Activated naive CD4-positive, alpha-beta T cell treated with anti-CD3 and anti-CD28 coated beads, Interleukin-2, amount 50 U/mL, for 16 hours (primary cell): ENCODE measurements at places on chromosomes 7 and 10.

- DNase-seq, result no peak
These were observed 4.5 kb upstream of the NODAL start for GRCh38 chr10:70445718-70446657.

DNA sequence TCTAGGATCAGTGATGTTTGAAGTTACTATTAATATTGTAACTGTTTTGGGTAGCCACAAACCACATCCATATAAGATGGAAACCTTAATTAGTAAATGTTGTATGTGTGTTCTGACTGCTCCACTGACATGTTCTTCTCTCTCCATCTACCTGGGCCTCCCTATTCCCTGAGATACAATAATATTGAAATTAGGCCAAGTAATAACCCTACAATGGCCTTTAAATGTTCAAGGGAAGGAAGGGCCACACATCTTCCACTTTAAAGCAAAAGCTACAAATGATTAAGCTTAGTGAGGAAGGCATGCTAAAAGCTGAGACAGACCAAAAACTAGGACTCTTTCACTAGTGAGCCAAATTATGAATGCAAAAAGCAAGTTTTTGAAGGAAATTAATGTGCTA is 176.4 kb upstream of the ANK3 start:
- DNase-seq, result no peak

- no peak for DNase-seq
These were observed 161.4 kb downstream of the CCDC3 start for GRCh38 chr10:12839941-12840611.

GRCh38 chr10:97123765-97124164 is 62.0 kb downstream of the SLIT1 start:
- DNase-seq, result no peak

- DNase-seq, result no peak
These were observed 27.3 kb downstream of the EMX2 start for GRCh38 chr10:117569610-117570390.

DNA sequence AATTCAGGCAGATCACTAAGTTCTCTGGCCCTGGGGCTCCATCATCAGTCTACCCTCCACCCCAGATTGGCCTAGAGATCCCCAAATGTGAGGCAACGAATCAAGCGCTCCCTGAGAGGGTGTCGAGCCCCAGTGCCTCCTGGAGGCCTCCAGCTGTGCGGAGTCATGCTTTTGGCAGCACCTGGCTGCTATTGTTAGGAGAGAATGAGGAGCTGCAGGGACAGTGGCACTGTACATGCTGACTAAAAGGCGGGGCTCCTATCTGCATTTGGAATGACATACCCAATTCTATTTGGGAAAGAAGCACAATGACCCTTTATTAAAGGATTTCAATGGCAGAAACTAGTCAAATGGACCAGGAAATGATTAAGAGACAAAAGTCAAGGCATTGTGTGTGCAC is 161.8 kb downstream of the DPY19L1 start:
- DNase-seq, result no peak

DNA sequence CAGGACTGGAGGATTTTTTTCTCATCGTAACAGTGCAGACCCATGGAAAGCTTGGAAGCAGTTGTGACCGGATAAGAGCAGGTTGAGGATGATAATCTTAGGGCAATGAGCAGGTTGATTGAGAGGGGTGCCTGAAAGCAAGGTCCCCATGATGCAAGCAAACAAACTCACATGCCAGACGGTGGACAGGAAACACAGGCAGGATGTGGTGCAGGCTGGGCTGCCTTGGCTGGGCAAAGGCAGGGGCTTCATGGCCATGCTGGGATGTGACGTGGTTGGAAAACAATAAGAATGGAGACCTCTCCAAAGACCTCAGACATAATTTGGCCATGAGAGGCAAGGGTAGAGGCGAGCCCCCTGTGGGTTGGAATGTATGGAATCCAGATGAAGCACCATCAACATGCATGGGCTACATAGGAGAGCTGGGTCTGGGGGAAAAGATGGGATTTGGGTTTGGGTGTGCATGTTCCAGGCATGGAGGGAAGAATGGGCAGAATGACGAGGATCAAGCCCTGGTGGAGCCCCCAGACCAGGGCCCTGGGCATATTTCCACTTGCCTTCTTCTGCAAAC is 58.3 kb downstream of the IKZF1 start:
- no peak for DNase-seq

DNA sequence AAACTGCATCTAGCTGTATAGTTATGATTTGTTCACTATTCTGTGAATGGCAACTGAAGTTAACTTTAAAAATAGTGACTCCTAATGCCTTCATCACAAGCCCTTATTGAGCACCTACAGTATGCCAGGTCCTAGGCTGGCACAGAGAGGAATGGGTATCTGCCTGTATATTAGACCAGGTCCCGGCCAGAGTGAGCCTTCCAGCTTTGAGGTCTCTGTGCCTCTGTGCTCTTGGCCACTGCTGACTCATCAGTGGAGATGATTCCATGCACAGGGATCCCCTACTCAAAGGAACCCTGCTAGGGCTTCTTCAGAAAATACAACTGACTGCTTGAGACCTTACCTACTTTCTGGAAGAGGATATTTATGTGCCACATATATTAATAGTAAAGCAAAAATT is 118.4 kb downstream of the GFRA1 start:
- no peak for DNase-seq

GRCh38 chr7:20506175-20506574 is 109.3 kb upstream of the ABCB5 start:
- no peak for DNase-seq

- no peak for DNase-seq
These were observed 4.8 kb downstream of the ANK3 start for GRCh38 chr10:60384708-60385398.

DNA sequence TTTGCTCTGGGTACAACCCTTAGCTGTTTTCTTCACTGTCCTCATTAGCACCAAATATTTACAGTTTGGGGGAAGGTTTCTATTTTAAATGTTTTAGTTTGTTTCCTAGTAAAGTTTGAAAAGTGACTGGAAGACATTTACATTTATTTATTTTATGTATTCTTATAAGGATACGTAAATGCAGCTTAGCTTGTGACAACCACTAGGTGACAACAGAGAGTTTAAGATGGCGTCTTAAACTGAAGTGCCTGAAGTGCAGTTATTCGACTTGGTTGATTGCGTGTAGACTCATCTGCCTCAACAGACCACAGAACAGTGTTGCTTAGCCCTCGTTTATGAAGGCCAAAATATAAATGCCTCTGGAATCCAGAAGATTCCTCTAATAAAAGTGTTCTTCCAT is 378.2 kb upstream of the MYO3A start:
- DNase-seq, result no peak

GRCh38 chr7:142556740-142557139 is 192.5 kb upstream of the PRSS1 start:
- DNase-seq, result no peak

- no peak for DNase-seq
These were observed 123.7 kb downstream of the TACC2 start for GRCh38 chr10:122112625-122113160.

DNA sequence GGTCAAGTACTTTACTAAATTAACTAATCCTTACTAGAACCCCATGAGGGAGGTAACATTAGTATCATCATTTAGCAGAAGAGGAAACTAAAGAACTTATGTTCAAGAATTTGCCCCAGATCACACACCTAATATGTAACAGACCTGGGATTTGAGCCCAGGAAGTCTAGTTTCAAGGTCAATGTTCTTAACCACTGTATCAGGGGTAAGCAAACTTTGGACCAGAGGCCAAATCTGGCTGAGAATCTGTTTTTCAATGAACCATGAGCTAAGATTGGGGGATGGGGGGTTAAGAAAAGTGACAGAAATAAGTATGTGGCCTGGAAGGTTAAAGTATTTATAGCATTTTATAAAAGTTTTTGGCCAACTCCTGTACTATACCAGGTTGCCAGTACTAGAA is 95.1 kb downstream of the ZNF248 start:
- DNase-seq, result no peak

- DNase-seq, result no peak
These were observed 209.4 kb downstream of the LRMDA start for GRCh38 chr10:75640803-75641202.

DNA sequence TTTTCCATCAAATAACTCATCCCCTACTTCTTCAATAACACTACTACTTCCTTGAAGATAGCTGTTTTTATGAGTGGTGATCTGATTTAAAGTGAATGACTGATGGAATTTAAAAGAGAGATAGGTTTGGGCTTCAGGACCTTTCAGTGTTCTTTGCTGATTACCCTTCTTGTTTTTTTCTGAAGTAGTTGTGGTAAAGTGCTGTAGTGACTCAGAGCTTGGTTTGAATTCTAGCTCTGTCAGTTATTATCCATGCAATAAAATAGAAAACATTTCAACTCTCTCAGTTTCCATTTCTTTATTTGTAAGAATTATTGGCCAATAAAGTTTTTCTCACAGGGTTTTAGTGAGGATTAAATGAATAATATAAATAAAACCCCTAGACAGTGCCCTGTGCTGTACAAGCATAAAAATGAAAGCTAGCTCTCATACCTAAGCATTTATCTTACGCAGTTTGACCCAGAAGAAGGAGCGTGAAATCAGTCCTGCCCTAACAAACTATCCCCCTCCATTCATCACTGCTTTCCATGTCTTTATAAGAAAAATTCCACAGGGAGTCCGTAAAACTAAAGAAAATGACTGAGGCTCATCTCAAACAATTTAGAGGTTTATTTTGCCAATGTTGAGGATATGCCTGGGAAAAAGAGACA is 25.1 kb upstream of the AKAP9 start:
- no peak for DNase-seq

DNA sequence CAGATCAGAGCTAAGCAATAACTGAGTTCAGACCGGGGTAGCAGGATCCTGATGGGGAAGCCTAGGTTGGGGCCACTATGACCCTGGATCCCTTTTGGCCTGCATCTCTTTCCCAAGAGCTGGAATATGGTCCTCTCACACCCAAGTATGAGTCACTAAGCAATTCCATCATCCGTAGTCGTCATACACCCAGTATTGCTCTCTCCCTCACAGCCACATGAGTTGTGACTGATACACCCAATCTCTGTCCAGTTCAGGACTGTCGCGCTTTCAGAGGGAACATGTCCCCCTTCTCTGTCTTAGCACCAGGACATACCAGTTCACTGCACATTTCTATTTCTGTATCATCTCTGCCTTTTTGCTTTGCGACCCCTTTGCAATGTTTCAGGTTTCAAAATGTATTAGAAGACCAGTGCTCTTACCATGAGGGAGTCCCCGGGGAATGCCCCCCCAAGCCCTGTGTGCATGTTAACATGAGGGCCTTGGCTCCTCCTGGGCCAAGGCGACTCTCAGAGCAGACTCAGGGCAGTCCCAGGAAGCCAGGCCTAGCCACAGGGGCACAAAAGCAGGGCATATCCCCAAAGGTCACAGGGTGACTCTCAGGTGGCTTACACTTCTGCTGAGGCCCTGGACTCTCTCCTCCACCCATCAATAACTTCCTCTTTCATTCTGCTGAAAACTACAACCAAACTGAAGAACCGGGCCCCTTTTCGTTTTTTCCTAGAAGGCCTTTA is 75.3 kb upstream of the SAMD8 start:
- no peak for DNase-seq

DNA sequence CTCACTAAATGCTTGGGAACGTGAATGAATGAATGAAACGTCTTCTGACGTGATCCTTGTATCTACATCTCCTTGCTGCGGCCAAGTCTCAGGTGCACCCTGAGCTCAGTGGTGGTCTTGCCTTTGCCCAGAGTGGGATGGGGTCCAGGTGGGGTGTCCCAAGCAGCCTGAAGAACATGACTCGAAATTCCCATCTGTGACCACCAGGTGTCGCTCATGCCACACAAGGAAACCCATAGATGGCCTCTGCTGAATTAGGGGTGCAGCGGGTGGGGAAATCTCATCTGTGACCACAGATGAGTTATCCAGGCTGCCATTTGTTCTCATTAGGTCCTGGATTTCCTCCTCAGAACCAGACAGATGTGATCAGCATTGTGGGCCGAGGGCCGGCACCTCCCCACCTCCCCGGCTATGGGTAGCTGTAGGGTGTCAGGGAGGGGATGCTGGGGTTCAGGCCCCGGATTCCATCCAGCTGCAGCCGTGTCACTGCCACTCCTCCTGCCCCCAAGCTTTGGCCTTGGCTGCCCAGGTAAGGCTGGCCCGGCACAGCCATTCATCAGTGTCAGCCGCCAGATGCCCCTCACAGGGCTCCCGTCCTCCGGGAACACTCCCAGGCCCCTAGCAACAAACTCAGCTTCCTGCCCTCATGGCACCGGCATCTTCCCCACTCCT is 21.0 kb upstream of the GNA12 start:
- peak; percentile 73 for DNase-seq

DNA sequence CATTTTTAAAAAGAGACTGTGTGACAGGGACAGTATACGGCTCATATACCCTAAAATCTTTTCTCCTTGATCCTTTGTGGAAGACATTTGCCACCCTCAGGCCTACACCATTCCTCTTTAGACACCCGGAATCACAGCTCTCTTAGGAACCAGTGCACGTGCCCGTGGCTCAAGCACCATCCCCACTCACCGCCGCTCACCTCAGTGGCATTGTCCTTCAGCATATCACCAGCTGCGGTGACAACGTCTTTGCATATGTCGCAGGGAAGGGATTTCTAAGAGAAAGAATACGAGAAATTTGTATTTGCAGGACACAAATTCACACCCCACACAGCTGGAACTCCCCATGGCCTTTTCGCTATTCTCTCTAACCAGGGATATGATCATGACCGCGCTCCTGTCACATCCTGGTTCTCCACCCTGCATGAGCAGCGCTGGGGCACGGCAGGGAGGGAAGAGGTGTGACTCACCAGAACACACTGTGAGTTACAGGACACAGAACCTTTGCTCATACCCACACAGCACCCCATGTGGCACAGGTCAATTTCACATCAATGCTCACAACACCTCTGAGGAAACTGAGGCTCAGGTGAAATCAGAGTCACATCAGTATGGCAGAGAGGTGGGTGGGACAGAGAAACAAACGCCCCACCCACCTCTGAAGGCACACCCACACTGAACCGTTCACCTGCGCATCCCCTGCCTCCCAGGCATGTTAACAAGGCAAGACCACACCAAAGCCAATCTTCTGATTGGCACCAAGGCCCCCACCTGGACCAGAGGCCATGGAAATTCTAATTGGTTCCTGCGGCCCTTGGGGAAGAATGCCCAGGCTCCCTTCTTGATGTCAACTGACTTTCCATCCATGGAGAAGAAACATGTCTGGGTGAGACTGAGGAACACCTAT is 19.2 kb downstream of the PSAP start:
- DNase-seq, result no peak
